Right renal cortex interstitium (tissue), 3 donors: ENCODE measurements at places on chromosomes 11 and 22. TPM values are rescaled to one million over a fixed set of nuclear protein-coding genes. Genes with fewer than 3 reads are reported as not detected.

The OR4D5 gene
- polyA plus RNA-seq, result not detected

The MFNG gene
- polyA plus RNA-seq, result 8.4 TPM

The P2RY6 gene
- polyA plus RNA-seq, result 0.81 TPM

The LRRN4CL gene
- polyA plus RNA-seq, result 0.85 TPM

The THRSP gene
- 0.21 TPM for polyA plus RNA-seq

- no peak for DNase-seq
These were observed 883.9 kb downstream of the BRD1 start for GRCh38 chr22:48943567-48944432.

DNA sequence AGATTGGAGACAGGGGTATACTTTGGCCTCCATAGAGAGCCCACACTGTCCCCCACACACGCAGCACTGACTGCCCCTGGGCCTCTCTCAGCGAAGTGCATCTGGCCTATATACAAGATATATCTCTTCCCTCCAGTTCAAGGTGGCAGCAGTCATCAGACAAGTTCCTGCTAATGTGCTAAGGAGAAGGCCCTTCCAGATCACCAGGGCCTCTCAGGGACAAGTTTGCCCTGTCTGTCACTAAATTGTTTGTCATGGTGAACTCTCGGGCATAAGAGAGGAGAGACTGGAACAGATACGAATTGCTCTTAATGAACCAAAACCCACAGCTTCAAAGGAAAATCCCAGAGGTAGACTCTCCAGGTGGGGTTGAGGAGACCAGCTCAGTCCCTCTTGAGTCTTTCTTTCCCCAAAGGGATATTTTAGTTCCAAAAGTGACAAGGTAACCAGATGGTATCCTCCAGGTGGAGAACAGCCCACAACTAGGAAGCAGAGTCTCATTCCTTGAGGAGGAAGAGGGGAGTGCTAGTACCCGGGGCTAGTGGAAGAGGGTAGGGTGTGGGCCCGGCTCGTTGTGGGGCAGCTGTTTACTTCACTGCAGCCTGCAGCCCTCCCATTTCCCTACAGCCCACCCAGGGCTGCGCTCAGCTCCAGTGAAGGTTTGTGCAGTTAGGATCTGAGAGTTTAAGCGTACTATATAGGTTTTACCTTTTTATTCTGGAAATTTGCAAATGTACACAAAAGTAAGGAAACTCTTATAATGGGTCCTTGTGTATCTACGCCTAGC is 2.2 kb upstream of the SLC35C1 start:
- no peak for DNase-seq

DNA sequence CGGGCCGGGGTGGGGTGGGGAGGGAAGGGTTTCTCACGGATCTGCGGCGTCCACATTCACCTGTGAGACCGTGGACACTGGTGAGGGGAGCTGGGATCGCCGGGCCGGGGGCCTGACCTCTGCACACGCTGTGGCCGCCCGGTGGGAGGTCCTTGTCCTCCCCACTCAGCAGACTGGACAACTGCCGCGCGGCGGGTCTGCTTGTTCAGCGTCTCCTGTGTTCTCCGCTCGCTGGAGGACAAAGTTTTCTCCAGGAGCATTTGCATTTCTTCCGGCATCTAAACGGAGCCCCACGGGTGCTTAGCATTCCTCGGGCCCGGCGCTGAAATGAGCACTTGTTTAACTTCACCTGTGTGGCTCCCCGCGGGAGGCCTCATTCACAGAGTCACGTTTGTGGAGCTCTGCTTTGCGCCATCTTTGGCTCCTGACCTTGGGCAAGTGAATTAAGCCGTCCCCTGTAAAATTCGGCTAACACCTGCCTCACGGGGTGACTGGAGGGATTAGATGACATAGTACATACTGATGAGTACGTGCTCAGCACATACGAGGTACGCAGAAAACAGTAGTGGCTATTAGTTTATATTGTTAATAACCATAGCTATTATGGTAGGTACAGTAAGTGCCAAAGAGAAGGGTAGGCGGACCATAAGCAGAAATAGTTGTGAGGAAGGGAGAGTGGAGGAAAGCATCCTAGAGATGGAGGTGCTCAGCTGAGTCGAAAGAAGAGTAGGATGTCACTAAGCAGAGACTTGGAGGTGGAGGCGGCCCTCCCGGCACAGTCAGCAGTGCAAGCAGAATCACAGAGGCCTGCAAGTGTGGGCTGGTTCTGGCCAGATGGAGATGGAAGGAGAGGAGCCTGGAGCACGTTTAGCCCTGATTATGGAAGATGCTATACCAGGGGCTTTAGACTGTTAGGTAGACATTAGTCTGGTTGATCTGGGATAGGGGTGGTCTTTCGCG is 885 bp downstream of the TRMU start:
- DNase-seq, result no peak

DNA sequence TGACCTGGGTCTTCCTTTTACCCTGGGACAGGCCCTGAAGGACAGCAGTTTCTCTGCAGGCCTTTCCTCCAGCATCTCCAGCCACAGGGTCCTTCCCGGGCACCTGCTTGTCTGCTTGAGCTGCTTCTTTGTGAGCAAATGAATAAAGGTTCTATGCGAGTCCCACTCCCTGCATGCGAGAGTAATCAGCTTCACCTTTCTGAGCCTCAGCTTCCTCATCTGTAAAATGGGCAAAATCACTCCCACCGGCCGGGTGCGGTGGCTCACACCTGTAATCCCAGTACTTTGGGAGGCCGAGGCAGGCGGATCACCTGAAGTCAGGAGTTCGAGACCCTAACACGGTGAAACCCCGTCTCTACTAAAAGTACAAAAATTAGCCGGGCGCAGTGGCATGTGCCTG is 31.1 kb downstream of the IFT27 start:
- DNase-seq, result no peak

GRCh38 chr11:88508759-88509581 is 171.4 kb upstream of the CTSC start:
- DNase-seq, result peak; percentile 31

- DNase-seq, result no peak
These were observed 1628.6 kb upstream of the RAG2 start for GRCh38 chr11:38226684-38227083.

DNA sequence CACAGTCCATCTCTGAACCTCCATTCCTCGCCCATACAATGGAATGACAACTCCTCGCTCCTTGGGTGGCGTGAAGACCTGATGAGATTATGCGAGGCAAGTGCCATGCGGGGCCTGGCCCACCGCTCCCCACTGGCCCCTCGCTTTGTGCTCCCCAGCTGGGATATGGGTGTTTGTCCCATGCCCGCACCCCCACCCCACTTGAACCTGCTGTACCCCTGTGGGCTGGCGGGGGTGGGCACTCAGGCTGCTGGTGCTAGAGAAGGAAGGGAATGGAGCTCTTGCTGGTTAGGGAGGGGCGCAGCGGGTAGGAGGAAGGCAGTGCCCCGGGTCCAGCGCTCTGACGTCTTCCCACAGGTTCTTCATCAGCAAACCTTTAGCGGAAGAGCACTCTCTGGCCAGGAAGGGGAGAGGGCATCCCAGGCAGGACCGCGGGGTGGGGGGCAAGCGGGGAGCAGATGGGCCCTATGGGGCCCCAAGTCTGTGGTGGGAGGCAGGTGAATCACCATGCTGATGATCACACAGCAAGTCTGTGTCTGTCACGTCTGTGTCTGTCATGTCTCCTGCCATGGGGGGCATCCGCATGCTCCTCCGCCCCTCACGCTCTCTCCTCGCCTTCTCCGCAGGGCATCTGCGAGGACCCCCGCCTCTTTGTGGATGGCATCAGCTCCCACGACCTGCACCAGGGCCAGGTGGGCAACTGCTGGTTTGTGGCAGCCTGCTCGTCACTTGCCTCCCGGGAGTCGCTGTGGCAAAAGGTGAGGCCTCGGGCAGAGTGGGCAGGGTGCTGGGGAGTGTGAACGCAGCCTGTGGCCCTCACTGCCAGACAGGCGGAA is 9.4 kb upstream of the OMP start:
- no peak for DNase-seq

- no peak for DNase-seq
These were observed 40.9 kb downstream of the TCF20 start for GRCh38 chr22:42229455-42230149.

GRCh38 chr22:38317995-38318715 is 922 bp upstream of the CSNK1E start:
- no peak for DNase-seq

GRCh38 chr11:44936525-44936924 is 14.2 kb downstream of the TP53I11 start:
- peak; percentile 76 for DNase-seq

GRCh38 chr11:61290905-61291690 is 4.0 kb downstream of the VWCE start:
- no peak for DNase-seq

DNA sequence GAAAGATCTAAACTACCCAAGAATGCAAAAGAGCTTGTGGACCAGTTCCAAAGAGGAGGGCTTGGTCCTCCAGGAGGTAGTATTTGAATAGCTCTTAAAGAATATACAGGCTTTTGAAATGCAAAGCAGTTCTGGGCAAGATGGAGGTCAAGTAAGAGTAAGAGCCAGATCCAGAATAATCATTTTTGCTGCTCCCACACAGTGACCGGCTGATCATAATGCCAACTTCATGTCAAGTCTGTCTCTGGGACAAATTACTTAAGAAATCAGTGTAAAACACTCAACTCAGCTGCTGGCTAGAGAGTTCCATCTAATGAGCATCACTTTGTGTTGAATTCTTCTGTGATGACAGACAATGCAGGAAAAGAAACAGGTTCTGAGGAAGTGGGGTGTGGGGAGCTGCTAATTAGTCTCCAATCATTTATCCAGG is 250.9 kb upstream of the NARS2 start:
- no peak for DNase-seq

- no peak for DNase-seq
These were observed 256.8 kb downstream of the INSC start for GRCh38 chr11:15371533-15371932.

DNA sequence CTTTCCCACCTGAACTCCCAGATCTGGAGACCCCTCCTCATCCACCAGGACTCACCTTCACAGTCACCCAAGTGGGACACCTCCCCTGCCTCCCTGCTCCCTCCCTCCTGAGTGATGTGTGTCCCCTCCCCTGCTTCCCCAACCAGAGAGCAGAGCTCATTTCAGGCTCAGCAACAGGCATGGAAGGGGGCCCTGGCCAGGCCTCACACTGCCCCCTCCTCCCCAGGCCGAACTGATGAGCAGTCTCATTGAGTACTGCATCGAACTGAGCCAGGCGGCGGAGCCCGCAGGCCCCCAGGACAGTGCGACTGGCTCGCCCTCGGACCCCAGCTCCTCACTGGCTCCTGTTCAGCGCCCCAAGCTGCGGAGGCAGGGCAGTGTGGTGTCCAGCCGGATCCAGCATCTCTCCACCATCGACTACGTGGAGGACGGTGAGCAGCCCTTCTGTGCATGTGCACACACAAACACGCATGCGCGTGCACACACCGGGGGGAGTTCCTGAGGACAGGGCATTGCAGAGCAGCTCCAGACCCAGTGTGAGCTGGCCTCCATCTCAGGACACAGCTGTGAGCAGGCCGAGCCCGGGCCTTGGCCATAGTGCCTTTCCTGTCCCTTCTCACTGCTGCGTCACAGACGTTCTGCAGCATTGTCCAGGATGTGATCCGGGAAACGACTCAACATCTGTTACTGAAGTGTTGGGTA is 17.8 kb upstream of the NEAT1 start:
- DNase-seq, result no peak

DNA sequence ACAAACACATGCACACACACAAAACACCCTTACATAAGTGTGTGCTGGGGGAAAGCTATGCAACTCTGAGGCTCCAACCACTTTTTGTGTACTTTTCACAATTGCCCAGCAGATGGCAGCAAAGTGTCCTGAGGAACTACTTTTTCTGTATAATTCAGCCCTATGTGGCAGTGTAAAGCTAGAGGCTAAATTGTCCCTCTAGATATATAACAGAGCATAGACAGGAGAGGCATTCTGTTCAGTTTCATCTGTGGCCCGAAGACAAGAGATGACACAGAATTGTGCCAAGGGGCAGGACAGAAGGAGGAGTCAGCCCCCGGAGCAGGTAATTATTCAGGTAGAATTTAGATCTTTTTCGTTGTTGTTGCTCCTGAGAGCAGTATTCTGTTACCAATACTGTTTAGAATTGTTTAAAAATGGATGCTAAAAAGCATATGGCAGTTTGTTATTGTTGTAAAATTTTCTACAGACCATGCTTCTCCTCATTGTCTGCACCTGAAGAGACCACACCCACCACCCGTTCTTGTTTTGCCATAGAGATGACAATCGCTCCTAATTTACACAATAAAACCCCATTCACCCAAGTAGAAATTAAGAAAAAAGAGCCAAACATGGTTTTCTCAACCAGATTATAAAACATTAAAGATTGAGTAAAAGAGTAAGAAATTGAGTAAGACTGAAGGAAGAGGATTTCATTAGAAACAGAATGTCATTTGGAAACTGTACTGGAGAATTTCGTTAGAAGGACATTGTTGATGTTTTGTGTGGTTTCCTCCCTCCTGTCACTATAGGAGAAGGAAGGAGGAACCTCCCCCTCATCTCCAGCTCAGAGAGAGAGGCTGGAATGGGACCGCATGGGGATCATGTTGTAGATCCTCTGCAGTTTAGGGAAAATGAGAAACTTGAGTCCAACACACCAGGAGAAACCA is 14.5 kb upstream of the MS4A7 start:
- peak; percentile 47 for DNase-seq

DNA sequence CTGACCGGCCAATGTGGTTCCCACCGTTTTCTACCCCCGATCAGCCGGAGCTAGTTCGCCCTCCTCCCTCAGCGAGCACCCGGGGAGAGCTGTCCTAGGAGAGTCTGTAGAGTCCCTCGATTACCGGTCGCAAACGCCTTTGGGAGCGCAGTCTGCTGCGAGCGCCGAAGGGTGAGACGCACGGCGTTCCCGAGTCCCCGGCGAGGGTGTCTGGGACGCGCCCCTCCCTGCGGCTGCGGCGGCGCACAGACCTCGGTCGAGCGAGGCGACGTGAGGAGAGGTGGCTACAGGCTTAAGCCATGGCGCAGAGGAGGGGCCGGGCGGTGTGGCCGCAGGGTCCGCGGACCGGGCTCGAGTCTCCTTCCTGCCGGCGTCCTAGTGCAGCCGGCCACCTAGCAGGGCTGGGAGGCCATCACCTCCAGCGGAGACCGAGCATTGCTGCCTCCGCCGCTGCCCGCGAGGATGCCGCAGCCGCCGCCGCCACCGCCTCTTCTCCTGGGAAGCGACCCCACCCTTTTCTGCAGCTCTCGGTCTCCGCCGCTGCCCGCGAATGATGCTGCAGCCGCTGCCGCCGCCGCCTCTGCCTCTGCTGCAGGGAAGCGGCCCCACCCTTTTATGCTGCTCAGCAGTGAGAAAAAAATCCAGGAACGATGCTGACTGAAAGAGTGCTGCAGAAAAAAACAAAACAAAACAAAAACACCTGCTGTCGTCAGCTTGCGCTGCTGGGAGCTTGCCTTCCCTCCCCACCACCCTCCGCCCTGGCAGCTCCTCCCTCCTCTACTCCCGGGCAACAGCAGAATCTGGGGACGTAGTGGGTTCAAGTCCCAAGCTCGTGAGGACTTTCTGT is at the start of gene MAP6:
MAP6 (minus strand) TSS at position 588 of the 847 bp plus-strand sequence. CDS start 669 bp downstream, outside the sequence.
- no peak for DNase-seq

DNA sequence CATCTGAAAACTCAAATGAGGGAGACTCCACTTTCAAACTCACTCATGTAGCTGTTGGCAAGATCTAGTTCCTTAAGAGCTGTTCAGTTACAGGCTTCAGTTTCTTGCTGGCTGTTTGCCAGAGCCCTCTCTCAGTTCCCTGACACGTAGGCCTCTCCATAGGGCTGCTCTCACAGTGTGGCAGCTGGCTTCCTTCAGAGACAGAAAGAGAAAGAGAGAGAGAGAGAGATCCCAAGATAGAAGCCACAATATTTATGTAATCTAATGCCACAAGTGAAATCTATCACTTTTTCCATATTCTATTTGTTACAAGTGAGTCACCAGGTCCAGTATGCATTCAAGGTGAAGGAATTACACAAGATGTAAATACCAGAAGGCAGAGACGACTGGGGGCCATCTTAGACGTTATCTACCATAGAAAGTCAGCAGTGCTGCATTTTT is 168.8 kb downstream of the RCN1 start:
- DNase-seq, result peak; percentile 54
